ENCODE measurements at places on chromosomes 13 and 19. TPM values are rescaled to one million over a fixed set of nuclear protein-coding genes. Genes with fewer than 3 reads are reported as not detected.

Gene ELANE
- not detected for total RNA-seq

Gene CRTC1
- total RNA-seq, result 2.0 TPM

Gene TBXA2R
- total RNA-seq, result 0.26 TPM

Gene PRR20B
- total RNA-seq, result not detected

Gene FAM174C
- 37.0 TPM for total RNA-seq

Gene A1BG
- 1.1 TPM for total RNA-seq

DNA sequence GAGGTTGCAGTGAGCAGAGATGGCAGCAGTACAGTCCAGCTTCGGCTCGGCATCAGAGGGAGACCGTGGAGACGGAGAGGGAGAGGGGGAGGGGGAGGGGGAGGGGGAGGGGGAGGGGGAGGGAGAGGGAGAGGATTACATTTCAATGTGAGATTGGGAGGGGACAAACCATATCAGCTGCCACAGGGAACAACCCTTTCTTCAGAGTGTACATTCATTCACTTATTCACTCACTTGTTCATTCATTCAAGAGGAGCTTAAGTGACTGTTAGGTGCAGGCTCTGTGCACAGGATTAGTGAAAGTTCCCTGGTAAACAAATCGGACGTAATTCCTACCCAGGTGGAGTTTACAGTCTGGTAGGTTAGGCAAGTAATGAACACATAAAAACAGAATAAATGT is 65.6 kb upstream of the MEDAG start:
- no peak for DNase-seq

DNA sequence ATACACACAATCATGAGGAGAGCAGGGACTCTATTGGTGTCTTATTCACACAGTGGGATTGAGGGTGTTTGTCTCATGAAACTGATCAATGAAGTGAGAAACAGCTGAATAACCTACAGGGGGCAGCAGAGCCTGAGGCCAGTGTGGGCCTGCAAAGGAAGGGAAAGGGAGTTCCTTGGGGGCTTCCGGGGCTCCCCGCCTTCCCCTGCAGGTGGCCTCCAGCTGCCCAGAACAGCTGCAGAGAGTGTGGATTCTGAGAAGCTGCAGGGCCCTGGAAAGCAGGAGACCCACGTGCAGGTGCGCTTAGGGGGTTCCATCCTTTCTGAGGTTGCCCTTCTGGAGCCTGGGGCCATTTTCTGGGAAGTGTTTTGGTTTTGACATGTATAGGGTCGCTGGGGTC is 20.1 kb downstream of the ZNF763 start:
- DNase-seq, result no peak

- no peak for DNase-seq
Measured at GRCh38 chr13:93889430-93889951, 590.0 kb downstream of the DCT start.

Gene SPACA4
- total RNA-seq, result 1.4 TPM

DNA sequence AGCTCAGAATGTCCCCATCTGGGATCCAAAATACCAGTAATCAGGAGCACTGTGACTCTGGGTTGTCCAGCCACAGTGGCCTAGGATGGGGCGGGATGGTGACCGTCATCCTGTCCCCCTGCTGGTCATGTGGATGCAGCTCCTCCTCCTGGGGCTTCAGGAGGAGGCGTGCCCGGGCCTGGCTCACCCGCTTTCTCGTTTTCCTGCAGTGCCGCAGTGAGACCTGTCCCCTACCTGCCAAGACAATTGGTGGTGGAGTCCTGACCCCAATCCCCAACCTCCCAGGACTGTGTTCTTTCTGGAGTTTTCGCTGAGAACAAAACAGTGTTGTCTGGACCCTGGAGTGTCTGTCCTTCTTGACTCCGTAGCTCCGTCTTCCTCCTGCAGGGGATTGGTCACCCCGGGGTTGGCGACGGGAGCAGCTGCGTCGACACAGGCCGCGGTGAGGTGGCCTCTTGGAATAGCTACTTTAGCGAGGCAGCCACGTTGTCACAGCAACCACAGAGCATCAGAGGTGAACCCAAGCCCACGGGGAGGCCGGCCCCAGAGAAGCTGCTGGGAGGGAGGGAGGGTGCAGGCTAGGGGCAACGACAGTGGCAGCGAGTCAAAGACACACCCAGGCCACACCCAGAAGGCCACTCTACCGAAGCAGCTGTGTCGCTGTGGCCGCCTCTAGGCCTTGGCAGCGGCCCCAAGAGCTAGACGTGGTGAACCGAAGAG is 10.2 kb upstream of the EMC10 start:
- no peak for DNase-seq

- DNase-seq, result no peak
Measured at GRCh38 chr13:77177646-77178045, 149.2 kb downstream of the MYCBP2 start.

Gene OSCAR
- total RNA-seq, result 1.6 TPM

GRCh38 chr13:27497563-27498230 is 47.3 kb upstream of the MTIF3 start:
- DNase-seq, result no peak

Gene SYNE4
- 0.95 TPM for total RNA-seq

Gene PGLYRP2
- not detected for total RNA-seq

Gene SYNGR4
- not detected for total RNA-seq

- no peak for DNase-seq
Measured at GRCh38 chr13:67231289-67232000, 1.3 kb upstream of the PCDH9 start.

DNA sequence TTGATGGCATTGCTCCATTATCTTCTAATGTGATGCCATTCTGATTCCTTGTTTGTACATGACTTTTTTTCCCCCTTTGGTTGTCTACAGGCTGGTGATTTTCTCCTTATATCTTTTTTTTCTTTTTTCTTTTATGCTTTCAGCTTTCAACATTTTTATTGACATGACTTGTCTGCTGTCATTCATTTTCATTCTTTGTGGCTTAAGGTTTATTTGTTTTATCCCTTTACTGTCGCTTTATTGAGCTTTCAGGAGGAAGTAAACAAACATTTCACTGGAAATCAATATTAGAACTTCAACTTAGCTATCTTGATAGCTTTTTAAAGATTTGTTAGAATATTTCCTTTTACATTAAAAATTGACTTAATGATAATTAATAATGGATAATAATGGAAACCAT is 9.7 kb downstream of the ITM2B start:
- no peak for DNase-seq

Gene ANGPTL8
- total RNA-seq, result not detected

DNA sequence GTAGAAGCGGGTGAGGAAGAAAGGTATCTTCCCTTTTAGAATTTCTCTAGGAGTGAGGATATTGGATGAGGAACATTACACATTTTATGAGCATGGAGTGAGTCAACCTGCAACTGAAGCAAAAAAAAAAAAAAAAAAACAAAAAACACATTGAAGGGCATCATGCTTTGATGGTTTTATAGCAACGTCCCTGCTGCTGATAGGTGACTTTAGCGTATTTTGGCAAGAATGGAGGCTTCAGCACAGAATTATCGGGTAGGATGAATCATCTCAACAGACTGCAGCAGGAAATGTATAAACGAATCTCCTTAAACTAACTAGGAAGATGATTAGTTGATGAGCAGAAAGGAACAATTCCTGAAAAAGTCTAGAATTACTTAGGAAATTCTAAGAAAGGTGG is 1359.6 kb upstream of the ATXN8OS start:
- no peak for DNase-seq

GRCh38 chr13:30520571-30520970 is 54.8 kb upstream of the HMGB1 start:
- DNase-seq, result no peak

DNA sequence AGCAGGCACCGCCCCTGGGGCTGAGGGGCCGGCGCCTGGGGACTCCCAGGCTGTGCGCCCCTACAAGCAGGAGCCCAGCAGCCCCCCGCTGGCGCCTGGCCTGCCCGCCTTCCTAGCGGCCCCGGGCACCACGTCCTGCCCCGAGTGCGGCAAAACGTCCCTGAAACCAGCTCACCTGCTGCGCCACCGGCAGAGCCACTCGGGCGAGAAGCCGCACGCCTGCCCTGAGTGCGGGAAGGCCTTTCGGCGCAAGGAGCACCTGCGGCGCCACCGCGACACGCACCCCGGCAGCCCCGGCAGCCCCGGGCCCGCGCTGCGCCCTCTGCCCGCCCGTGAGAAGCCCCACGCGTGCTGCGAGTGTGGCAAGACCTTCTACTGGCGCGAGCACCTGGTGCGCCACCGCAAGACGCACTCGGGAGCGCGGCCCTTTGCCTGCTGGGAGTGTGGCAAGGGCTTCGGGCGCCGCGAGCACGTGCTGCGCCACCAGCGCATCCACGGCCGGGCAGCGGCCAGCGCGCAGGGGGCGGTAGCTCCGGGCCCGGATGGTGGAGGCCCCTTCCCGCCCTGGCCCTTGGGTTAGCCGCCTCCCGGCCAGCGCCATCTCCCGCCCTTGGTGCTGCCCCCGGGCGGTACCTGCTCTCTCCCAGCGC is 16.1 kb upstream of the GALP start:
- no peak for DNase-seq

DNA sequence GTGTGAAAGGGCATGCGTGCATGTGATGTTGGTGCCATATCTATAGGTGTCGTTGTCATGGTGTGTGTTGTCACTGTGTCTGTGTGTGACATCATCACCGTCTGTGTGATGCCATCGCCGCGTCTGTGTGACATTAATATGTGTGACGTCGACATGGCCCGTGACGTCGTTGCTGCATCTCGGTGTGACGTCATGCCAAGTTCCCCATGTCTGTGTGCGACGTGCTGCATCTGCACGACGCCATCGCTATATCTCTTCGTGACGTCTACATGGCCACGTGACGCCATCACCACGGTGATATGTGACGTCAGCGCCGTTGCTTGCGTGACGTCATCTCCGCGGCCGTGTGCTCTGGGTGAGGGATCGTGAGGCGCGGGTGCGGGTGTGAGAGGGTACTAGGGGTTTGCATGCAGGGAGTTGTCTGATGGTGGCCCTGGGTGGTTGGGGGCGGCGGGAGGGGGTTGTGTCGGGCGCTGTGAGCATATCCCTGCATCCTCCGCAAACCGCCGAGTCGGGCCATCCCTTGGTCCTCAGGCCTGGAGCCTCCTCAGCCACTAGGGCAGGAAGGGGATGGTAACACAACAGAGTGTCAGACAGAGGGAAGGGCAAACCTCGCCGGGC is 14.6 kb downstream of the GTPBP3 start:
- no peak for DNase-seq

DNA sequence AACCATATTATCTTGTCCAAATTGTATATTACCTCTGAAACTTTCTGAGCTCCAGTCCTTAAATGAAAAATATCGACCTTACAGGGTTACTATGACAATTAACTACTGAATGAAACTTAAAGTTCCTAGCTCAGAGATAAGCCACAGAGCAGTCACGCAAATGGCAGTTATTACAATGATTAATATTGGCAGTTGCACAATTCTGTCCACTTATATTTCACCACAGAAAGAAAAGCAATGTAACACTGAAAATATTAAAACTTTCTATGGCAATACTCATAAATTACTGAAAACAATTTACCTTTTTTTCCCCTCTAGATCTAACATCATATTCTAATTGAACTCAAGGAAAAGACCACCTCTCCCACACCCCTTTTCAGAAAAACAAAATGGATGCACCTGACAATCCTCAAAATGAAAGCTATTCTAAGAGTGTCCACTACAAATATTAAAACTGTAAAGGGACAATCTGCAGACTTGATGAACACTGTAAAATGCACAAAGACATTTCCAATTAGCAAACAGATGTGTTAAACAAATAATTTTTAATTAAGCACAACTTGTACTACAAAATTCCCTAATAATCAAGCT is 14.6 kb downstream of the LNX2 start:
- no peak for DNase-seq

Gene NBEA
- total RNA-seq, result 0.61 TPM

- no peak for DNase-seq
Measured at GRCh38 chr19:18798384-18799352, 7.6 kb upstream of the COMP start.

Gene LIM2
- not detected for total RNA-seq

GRCh38 chr19:47379381-47379938 is 30.3 kb downstream of the DHX34 start:
- DNase-seq, result no peak

GRCh38 chr13:46751811-46752635 is 44.9 kb downstream of the ESD start:
- DNase-seq, result no peak

DNA sequence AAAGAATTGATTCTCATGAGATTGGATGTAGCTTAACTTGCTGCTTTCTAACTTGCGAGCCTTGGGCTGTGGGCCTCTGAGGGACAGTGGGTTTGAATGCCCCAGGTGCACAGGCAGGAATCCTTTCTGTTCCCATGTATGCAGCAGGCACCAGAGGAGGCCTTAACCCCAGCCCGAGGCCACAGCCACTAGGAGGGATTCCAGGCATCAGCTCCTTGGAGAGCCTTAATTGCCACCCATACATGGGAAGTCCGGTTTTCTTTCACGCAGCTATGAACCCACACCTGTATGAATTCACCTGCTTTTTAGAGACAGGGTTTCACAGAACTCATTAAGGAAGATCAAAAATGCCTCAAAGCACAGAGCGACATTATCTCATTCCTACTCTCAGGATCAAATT is 117.9 kb downstream of the CRYL1 start:
- no peak for DNase-seq

GRCh38 chr19:36111200-36111539 is 227 bp downstream of the OVOL3 start:
- no peak for DNase-seq

Gene KIR3DL1
- not detected for total RNA-seq

DNA sequence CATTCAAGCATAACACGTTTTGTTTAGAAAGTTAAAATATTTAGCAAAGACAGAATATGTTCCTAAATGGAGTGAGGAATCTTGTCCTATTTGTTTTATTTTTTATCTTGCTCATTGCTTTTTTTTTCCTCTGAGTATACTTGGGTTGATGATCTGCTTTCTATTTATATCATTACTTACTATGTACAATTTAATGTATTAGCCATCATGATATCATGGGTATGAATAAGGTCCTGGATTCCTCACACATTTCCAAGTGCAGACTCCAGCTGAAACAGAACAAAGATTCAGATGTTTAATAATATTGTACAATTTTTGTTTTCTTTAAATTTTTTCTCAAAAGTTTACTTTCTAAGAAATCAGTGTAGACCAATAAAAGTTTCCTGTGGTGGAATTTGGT is 388.2 kb downstream of the GPC6 start:
- no peak for DNase-seq

- DNase-seq, result no peak
Measured at GRCh38 chr13:100800283-100800875, 125.8 kb upstream of the TMTC4 start.

DNA sequence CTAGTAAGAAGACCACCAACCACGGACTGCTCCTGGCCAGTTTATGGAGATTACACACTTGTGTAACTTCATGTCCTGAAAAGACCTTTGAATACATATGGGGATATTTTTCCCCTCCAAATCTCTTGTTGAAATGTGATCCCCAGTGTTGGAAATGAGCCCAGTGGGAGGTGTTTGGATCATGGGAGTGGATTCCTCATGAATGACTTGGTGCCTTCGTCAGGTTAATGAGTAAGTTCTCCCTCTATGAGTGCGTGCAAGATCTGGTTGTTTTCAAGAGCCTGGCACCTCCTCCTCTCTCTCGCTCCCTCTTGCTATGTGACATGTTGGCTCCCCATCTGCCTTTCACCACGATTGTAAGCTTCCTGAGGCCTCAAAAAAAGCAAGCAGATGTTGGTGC is 769.0 kb upstream of the SLITRK1 start:
- DNase-seq, result no peak

Gene CCDC122
- 16.8 TPM for total RNA-seq

GRCh38 chr13:99869830-99870229 is 101.7 kb downstream of the ZIC5 start:
- no peak for DNase-seq

Gene CASP14
- 0.42 TPM for total RNA-seq

Gene APBA3
- 22.9 TPM for total RNA-seq
